Epithelial cell of esophagus (primary cell): ENCODE measurements at places on chromosomes 4 and X.

DNA sequence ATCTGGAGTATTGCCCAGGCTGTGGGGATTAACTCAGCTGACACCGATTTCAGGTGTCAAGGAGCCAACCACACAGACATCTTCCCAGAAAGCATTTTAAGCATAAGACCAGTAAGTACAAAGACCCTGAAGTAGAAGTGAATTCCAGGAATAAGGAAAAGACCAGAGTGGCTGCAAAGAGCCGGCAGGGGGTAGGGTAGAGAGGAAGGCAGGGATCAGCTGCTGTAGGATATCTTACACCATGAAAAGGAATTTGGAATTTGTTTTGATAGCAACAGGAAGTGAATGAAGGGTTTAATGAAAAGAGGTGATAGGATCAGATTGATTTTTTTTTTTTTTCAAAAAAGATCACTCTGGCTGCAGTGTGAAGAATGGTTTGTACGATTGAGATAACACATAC is 113.6 kb upstream of the PPARGC1A start:
- no peak for DNase-seq

- peak; percentile 33 for DNase-seq
Measured at GRCh38 chrX:96480081-96480480, 204.6 kb upstream of the DIAPH2 start.

GRCh38 chr4:7655511-7656243 is 220.9 kb upstream of the PSAPL1 start:
- DNase-seq: no peak

DNA sequence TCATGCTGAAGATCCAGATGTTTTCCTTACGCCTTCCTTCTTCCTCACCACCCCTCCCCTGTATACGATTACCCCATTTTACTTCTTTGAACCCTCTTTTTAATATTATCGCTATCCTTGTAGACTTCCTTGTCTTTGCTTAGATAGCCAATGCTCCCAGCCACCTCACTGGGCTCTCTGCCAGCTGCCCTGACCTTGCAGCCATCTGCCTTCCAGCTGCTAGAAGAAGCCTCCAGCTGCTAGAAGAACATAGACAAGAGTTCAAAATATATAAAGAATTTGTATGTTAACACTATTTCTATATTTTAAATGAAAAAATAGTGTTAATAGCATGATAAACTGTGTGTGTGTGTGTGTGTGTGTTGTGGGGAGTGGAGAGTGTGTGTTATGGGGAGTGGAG is 374.7 kb downstream of the ANKRD50 start:
- no peak for DNase-seq

DNA sequence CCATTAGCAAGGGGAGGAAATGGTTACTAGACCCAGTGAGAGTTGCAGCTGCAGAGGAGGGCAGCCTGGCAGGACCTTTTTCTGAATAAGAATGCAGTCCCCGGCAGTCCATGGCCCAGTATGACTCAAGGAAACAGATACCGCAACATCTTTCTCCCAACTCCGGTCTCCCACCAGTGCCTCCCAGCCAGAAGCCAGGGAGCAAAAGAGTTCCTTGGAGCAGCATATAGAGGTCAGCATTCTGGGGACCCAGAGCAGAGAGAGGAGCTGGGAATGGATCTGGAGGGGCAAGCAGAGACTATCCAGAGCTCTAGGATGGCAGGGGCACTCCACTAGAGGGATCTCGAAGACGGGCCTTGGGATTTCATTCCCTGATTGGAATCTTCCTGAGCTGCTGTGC is 339.2 kb upstream of the AADAT start:
- no peak for DNase-seq

DNA sequence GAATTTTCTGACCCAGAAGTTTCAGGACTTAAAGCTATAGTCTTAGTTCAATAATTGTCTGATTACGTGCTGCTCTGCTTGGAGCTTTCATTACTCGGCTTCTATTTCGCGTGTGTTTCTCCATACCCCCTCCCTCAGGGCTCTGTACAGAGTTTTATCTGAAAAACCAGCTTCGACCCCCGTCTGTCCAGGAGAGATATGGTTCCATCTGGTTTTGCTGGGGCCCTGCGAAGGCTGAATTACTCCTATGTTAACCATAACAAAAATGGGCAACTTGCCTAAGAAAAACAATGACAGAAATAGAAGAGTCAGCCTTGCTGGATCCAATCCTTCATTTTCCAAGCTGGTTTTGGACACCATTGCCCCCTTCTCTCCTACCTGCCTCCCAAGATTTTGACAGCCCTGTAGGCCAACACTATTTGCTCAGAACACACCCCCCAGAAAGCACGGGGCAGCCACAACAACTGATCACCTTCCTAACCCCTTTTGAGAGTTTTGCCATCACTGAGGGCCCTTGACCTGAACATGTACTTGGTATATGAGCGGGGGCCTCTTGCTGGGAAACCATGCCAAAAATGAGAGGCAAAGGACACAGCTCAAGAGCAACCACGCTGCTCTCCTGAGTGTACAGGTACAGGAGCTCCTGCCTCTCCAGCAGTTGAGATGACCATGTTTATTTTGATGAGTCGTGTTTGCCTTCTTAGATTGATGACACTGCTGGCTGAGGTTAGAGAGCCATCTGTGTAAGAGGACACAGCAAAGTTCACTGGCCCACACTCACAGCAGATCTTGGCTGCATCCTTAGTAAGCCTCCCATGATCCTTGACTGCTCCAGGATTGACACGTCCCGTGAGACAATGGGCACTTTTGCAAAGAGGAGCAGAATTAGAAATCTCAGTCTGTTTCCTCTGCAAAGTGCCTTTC is 36.2 kb upstream of the ATP6AP2 start:
- peak; percentile 13 for DNase-seq

- no peak for DNase-seq
Measured at GRCh38 chrX:45794323-45794994, 593.8 kb upstream of the DIPK2B start.

DNA sequence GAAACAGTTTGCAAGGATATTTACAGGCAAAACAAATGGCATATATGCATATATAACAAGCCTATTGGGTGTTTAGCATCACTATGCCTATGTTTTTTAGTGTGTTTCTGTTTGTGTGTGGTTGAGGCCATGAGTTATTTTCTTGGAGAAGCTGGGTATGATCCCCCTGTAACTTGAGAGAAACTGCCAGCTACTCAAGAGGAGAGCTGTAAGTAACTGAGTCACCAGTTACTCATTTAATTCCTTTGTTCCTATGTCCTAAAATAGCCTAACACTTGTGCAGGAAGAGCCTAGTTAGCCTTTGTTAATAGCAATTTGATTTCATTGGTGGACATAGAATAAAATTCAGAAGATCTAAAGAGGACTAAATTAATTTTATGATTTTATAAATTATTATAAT is 79.1 kb downstream of the PWWP3B start:
- DNase-seq: peak; percentile 60

- DNase-seq: no peak
Measured at GRCh38 chr4:113945906-113946305, 33.5 kb downstream of the ARSJ start.

GRCh38 chrX:17005712-17006368 is 59.4 kb downstream of the REPS2 start:
- peak; percentile 24 for DNase-seq

- peak; percentile 91 for DNase-seq
Measured at GRCh38 chrX:120457766-120458180, 11.3 kb downstream of the LAMP2 start.

- peak; percentile 67 for DNase-seq
Measured at GRCh38 chr4:157128395-157128794, 52.4 kb downstream of the GLRB start.

DNA sequence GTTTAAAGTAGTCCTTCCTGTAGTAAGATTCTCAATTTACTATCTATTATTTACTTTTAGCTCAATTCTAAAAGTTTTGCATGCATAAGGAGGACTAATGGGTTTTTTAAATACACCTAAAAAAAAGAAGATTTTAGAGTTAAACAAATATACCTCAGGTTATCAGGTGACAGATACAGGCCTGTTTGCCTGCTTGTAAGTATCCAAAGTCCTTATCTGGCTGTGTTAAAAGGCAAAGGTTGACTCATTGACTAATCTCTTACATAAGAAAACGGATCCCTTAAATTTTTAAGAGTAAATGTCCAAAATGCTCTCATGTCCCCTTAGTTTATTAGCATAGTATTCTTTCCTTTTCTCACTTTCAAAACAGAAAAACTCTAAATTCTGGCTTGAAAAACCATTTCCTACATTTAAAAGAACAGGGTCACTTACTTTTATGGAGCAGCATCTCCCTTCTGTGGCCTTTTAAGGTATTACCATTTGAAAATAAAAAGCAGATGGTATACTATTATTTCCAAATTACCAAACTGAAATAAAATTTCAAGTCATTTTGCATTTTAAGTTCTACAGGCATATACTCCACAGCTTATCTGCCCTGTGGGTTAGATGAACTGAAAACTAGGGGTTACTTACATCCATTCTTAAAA is 4.5 kb downstream of the CBR4 start:
- DNase-seq: no peak

GRCh38 chr4:138512756-138513155 is 270.6 kb upstream of the SLC7A11 start:
- no peak for DNase-seq

GRCh38 chr4:158811704-158812103 is 42.9 kb downstream of the FNIP2 start:
- peak; percentile 50 for DNase-seq

DNA sequence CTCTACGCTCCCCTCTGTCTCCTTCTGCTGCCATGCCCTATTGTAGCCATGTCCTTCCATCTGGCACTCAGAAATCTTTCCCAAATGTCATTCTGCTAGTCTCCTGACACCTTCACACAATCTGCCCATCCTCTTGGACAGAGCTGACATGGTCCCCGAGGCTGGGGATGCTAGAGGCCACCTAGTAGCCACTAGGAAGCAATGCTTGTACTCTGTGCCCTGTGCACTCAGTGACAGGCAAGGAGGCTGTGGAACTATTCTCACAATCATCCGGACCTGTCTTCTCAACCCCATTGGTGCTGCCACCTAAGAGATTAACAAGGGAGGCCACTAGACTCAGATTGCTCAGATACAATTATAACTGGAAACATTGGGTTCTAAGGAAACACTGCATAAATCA is 112.6 kb upstream of the TMEM164 start:
- no peak for DNase-seq
